ENCODE measurements at places on chromosomes 12 and 14.

DNA sequence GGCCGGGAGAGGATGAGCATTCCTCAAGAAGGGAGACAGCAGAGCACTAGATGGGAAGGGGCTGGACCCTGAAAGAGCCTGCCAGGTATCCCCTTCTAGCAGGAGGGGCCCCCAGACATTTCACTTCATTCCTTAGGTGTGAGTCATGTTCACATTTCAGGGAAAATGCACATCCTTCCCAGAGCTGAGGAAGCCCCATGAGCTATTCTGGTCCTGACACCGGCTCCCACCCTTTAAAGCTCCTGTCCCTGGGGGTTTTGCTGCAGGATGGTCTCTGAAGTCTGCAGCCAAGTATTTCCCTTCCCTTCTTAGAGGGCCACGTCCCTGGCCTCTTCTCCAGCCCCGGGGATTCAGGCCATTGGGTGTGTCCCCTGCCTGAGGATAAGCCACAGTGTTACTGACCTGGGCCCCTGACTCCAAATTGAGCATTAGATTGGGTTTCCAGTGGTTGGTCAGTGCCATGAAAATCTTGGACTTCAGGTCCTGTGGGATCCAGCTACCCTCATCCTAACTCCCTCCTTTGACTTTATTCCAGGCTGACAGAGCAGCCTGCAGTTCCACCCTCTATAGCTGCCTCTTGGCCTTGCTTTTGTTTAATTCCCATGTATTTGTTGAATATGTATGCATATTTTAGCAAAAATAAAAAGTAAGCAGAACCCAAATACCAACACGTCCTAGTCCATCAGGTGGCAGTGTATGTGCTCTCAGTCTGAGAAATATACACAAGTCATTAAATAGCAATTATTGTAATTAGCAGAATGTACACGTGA, 267.1 kb downstream of the CACNA1C start:
- DNase-seq, result peak; percentile 78

DNA sequence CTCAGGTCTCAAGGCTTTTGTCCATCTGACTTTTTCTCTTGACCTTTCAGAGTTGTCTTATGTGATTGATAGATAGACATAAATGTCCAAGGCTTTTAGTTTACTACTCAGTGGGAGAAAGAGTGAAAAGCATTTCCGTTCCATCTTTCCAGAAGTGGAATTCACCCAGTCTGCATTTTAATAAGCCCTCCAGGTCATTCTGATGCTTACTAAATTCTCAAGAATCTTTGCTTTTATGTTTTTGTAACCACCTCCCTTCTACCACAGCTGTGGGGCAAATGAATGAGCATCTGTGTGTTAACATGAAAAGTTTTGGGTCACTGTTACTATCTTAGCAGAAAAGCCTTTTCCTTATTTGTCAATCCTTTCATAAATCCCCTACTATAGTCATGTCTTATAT, 251.4 kb downstream of the LRIG3 start:
- DNase-seq, result peak; percentile 51

DNA sequence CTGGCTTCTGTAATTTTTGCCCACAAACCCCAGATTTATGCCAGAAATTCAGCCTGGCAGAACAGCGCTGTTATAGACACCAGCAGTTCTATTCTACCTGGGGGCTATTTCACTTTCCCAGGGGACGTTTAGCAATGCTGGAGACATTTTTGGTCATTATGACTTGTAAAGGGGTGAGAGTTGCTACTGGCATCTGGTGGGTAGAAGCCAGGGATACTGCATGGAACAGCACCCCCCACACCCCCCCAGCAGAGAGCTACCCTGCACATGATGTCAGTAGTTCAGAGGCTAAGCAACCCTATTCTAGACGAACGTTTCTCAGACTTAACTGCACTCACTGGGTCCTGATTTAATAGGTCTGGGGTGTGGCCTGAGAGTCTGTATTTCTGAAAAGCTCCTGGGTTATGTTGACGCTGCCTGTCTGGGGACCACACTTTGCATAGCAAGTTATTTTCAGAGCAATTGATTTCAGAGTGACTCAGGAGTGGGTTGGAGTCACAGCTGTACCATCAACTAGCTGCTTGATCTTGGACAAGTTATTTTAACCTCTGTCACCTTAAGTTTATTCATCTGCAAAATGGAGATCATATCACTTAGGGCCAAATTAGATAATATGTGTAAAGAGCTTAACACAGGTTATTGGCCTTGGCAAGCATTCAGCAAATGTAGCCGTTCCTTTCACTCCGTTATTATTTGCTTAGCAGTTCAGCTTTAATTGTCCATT, 48.5 kb downstream of the CHST11 start:
- DNase-seq, result no peak

- DNase-seq, result peak; percentile 83
Observed at GRCh38 chr14:99274346-99275221, 2.6 kb upstream of the BCL11B start.

DNA sequence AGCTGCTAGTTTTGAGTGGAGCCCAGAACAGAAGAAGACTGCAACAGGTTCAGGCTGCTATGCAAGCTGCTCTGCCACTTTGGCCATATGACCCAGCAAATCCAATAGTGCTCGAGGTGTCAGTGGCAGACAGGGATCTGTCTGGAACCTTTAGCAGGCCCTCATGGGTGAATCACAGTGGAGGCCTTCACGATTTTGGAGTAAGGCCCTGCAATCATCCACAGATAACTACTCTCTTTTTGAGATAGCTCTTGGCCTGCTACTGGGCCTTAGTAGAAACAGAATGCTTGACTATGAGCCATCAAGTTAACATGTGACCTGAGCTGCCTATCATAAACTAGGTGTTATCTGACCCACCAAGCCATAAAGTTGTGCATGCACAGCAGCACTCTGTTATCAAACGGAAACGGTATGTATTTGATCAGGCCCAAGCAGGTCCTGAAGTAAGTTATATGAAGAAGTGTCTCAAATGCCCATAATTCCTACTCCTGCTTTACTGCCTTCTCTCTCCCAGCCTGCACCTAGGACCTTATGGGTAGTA, 116.9 kb upstream of the CCDC196 start:
- DNase-seq, result no peak

- no peak for DNase-seq
Observed at GRCh38 chr12:2507814-2508213, 287.0 kb upstream of the FKBP4 start.

- DNase-seq, result no peak
Observed at GRCh38 chr14:22520796-22521195, 68.2 kb downstream of the DAD1 start.

GRCh38 chr12:9449181-9449580, 158.5 kb downstream of the KLRB1 start:
- no peak for DNase-seq

- DNase-seq, result no peak
Observed at GRCh38 chr14:104121142-104121541, 17.2 kb upstream of the KIF26A start.

GRCh38 chr12:11648514-11649412, 711 bp upstream of the ETV6 start:
- DNase-seq, result peak; percentile 88

DNA sequence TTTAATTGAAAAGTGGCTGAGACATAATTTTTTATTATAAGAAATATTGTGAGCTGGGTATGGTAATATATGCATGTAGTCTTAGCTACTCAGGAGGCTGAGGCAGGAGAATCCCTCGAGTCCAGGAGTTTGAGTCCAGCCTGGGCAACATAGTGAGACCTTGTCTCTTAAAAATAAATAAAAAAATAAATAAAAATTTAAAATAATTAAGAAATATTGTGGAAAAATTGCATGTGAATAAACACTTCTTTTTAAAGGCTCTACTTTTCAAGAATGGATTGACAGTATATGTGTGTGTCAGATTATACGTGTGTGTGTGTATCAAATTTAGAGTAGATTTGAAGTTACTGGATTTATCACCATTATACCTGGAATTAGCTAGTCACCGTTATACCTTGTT, 43.2 kb downstream of the ERC1 start:
- no peak for DNase-seq

- peak; percentile 45 for DNase-seq
Observed at GRCh38 chr12:92561543-92561899, 141.3 kb upstream of the PLEKHG7 start.

DNA sequence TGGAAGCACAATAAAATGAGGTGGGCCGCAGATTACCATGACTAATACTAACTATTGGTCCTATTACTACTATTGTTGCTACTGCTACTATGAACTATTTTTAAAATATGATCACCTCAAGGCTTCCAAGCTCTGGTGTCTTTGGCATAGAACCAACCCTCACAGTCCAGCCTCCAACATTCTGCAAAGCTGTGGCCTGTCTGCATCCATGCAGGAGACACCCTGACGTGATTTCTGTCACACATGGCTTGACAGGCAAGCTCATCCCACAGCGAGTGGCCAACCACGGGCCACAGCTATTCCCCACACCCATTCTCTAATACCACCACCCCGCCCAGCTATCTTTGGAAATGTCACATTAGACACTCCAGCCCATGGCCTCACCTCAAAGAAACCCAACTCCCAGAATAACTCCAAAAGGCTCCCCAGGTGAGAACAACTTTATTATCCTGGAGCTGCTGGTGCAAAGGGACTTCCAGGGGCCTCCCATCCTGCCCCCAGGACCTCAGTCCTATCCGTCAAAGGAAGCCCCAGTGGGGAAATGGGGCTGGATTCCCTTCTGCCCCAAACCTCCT, 14.4 kb downstream of the ISCU start:
- DNase-seq, result no peak

DNA sequence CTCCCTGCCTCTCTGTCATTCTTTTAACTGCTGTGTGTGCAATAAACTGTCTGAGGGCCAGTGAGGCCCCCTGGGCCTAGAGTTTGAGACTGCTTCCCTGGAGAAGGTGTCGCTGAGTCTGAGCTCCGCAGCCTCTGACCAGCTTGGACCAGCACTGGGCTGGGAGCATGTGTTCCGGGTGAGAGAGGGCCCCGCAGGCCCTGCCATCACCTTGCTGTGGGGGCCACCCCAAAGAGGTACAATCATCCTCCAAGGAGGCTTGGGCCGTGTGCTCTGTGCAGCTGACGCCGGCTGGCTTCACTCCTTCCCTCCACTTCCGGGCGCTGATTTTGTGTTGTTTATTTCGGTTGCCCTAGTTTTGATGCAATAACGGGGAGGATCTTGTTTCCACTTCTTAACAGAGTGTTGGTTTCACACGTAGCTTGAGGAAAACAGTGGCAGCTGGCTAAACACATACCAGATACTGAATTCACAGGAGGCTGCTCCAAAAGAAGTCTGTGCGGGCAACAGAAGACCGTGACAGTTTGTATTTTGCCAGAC, 121.6 kb downstream of the TMEM132C start:
- no peak for DNase-seq
